H4 (cell line): ENCODE measurements at places on chromosomes 1 and 21. TPM values are rescaled to one million over a fixed set of nuclear protein-coding genes. Genes with fewer than 3 reads are reported as not detected.

Gene TMEM183A
- 82.8 and 82.9 TPM in 2 replicates for total RNA-seq

GRCh38 chr1:224631462-224632115 is 15.5 kb downstream of the CNIH3 start:
- no peak for DNase-seq

Gene FCAMR
- not detected in 2 replicates for total RNA-seq

- DNase-seq: no peak
These were observed 111.2 kb upstream of the ZNF648 start for GRCh38 chr1:182172699-182173098.

DNA sequence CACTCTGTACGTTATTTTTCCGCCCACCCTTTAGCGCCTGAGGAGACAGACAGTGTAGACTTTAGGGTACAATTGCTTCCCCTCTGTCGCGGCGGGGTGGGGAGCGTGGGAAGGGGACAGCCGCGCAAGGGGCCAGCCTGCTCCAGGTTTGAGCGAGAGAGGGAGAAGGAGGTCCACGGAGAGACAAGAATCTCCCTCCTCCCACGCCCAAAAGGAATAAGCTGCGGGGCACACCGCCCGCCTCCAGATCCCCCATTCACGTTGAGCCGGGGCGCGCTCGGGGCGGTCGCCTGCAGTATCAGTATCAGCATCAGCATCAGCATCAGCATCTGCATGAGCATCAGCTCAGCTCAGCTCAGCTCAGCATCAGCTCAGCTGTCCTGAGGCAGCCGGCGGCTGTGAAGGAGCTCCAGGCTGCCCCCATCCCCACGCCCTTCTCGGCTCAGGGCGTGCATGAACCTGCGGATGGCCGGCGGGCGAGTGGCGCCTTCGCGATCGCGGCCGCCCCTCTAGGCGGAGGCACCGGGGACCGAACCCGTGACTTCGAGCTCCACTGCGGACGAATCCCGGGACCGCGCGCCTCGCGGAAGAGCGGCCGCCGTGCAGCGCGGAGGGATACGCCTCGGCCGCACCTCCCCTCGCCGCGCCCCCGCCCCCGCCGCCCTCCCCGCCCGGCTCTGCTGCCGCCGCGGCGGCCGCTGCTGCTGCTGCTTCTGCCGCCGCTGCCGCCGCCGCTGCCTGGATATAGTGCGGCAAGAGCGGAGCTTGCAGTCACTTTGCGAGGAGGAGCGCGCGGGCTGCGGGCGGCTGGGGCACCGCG is at the start of gene NCAM2:
Gene NCAM2 (plus strand): TSS at position 774 of the 820 bp plus-strand sequence.
- peak; percentile 68 for DNase-seq

- DNase-seq: no peak
These were observed 3.4 kb upstream of the B3GALNT2 start for GRCh38 chr1:235507623-235508022.

- DNase-seq: no peak
These were observed 120.2 kb downstream of the ELAVL4 start for GRCh38 chr1:50228871-50229384.

Gene PPM1J
- 0.10 and 0.45 TPM in 2 replicates for total RNA-seq

- no peak for DNase-seq
These were observed 24.1 kb downstream of the RGS5 start for GRCh38 chr1:163178628-163179027.

DNA sequence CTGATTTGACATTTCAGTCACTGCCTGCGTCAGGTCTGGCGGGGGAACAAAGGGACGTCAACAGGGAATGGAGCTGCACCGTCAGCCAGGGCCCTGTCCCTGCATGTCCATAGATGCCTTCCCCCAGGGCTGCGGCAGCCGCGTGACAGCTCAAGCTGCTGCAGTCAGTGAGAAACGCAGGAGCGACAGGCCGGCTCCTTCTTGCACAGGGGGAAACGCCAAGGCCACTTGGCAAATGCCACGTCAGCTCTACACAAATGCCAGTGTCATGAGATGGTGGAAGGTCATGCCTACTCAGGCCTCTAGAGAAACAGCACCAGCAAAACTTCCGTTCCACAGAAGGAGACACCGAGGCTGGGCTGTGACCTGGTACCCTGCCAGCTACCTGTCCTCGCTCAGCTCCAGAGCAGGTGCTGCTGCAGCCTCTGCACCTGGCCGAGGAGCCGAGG is 37.7 kb downstream of the SYF2 start:
- no peak for DNase-seq

GRCh38 chr1:207020065-207020708 is 12.4 kb downstream of the C1orf116 start:
- no peak for DNase-seq

DNA sequence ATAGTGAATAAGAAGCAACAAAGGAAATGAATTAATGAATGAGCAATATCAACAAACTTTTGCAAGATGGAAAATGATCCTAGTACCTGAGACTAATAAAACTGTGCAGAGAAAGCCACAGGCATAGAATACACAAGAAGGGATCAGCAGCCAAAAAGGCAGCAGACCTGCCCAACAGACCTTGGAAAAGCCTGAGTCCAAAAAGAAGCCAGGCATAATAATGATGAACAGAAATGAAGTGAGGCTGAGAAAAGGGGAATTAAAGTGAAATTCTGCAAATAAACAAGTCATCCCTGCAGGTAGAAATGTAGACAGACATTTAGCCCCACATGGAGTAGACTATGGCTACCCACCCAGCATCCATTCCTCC is 10.3 kb upstream of the PHTF1 start:
- DNase-seq: no peak

DNA sequence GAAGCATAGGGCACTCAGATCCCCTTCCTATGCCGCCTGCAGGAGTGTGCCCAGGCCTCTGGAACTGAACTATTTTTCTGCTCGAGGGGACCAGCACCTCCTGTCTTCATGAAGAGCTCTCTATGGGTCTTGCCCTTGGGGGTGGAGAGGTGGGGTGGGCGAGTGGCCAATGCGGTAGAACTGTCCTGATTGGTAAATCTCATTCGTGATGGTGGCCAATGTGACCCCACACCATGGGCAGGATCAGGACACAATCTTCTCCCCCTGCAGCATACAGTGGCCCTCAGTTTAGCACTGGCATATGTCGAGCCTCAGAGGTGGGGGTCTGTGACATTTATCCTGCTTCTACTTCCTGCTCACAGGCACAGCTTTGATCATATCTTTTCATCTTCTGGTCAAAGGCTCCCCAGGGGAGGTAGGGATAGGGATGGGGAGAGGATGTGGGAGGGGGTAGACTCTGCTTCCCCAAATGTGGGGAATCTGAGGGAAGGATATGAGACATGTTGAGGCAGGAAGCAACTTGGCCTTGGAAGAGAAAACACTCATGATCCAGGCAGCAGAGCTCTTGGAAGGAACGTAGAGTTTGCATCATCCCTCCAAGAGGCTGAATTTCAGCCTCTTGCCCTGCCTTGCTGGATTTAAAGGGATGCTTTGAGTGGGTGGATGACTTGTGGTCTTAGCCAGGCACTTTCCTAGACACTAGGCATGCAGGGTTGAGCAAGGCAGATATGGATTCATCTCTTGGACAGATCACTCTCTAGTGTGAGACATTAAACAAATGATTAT is 81.8 kb downstream of the LAMC2 start:
- no peak for DNase-seq

DNA sequence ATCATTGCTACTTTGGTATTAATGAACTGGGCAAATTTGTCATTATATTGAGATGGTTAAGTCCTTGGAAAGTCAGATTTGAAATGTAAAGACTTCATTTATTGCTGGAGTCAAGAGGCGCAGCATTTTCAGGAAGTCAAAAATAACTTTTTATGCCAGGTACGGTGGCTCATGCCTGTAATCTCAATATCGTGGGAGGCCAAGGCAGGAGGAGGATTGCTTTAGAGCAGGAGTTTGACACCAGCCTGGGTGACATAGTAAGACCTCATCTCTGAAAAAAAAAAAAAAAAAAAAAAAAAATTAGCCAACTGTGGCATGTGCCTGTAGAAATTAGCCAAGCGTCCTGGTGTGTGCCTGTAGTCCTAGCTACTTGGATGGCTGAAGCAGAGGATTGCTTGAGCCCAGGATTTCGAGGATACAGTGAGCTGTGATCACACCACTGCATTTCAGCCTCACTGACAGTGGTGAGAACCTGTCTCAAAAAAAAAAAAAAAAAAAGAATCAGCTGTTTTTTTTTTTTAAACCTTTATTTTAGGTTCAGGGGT is 5.5 kb downstream of the HIPK1 start:
- no peak for DNase-seq

Gene HCRTR1
- total RNA-seq: not detected in 2 replicates

GRCh38 chr1:89525169-89525855 is 683 bp downstream of the LRRC8B start:
- DNase-seq: no peak

DNA sequence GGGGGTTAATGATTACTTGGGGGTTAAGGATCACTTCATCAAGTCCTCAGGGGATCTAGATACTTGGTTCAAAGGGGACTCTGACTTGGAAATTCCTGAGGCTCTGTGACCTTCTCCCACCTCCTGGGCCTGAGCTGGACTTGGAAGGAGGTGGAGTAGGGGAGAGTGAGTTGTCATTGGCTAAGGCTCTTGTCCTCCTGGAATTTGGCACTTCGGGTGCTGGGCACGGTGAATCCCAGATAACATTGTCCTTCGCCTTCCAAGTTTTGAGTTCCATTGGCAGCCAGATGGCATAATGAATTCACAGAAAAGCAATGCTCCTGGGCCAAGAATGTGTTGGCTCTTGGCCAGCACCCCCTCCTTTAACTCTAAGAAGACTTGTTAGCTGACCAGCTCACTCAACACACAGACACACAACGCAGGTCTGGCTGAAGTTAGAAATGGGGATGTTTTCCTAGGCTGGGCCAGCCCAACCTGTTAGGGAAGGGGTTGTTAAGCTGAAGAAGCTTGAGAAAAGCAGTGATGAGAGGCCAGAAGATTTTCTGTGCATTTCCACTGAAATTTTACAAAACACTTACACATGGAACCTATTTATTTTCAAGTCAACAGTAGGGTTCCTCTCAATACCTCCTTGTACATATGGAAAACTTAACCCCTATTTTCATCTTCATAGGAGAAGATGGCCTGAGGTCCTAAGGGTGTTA is 29.7 kb downstream of the SLC26A9 start:
- no peak for DNase-seq

GRCh38 chr1:230749635-230750034 is 2.4 kb downstream of the CAPN9 start:
- DNase-seq: no peak

Gene SYT14
- total RNA-seq: 3.1 TPM in 2 replicates

GRCh38 chr1:160546942-160547341 is 23.9 kb upstream of the SLAMF6 start:
- DNase-seq: no peak

- no peak for DNase-seq
These were observed 84.5 kb upstream of the POU3F1 start for GRCh38 chr1:38131024-38131585.

DNA sequence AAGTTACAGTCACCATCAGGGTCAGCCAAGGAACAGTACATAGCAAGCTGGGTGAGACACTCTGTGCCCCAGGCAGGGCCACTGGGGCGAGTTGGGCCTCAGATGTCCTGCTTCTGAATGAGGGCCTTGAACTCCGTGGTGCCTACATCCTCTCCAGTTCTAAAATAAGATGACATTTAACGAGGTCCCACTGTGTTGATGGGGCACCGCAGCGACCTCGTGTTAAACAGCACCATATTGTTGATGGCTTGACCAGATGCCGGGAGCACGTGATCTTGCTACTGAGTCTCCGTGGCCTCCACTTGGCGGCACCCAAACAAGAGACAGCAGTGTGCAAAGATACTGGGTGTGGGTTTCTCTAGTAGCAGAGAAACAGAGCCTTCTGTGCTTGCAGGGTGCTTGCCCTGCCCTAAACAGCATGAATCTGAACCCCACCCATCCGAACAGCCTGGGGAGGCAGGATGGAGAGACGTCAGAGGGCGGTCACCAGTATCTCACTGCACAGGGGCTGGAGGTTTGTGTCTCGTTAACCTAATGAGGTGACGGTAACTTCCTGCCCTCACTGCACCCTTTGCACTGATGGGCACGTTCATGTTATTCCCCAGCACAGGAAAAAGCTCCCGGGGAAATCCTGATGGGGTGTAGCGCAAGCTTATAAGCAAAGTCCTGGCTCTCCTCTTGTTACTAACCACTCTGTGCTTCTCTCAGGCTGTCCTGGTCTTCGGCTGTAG is 324.4 kb downstream of the AJAP1 start:
- DNase-seq: no peak

DNA sequence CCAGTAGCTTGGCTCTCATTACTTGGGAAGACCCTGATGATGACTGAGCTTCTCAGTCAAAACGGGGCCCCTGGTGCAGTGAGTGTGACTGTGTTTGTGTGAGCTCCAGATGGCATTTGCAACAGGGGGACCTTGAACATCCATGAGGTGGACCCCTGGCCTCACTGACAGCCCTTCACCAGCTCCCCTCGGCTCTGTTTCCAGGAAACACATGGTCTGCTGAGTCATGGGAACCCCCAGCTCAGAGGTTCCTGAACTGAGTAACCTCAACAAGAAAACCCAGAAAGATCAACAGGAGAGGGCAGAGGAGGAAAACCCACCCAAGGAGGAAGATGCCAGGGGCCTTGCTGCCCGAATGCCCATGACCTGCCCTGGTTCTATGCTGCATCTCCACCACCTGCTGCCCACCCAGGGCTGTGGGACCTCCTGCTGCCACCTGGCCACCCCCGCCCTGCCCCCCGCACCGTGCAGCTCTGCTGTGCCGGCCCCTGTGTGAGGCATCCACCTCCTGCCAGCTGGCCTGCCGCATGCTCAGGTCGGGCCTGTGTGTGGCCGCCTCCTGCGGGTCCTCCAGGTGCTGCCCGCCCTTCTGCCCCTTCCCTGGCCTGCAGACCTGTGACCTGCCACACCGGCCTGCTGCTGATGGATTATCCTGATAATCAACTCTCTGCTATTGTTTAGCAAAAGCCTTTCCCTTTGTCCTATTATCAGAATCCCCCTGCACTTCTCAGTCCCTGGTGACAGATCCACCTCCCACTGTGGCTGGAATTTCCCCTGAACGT is 4.2 kb upstream of the KRTAP12-1 start:
- DNase-seq: no peak

DNA sequence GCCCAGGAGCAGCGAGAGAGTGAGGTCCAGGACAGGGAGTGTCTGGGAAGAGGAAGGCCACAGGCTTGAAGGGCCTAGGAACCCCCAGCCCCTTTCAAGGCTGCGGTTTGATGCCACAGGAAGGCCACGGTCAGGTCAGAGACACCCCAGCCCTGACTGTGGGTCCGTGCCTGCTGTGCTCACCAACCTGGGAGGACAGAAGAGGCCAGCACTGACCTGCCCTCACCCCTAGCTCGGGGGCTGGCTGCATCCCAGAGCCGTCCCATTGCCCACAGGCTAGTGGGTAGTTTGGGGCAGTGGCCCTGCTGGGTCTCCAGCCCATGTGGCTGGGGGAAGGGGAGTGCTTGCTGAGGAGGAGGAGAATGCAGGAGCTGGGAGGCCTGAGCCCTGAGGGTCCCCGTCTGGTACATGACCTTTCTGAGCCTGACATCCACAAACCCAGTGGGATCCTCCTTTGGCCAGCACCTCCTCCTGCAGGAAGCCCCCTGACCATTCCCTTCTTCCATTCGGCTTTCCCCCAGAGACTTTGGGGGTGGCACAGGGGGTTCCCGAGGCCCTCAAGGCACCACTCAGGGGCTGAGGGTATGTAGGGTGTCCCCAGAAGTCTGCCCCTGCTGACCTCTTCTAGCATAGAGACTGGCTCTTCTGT is 54.3 kb downstream of the WNT9A start:
- DNase-seq: no peak

Gene SSX2IP
- 7.1 and 8.8 TPM in 2 replicates for total RNA-seq

- no peak for DNase-seq
These were observed 15.9 kb downstream of the SARS1 start for GRCh38 chr1:109229531-109230127.
